ENCODE measurements at places on chromosomes 1 and 21.
A peak's percentile ranks its signal among the peaks of the same experiment; 100 is the strongest.

DNA sequence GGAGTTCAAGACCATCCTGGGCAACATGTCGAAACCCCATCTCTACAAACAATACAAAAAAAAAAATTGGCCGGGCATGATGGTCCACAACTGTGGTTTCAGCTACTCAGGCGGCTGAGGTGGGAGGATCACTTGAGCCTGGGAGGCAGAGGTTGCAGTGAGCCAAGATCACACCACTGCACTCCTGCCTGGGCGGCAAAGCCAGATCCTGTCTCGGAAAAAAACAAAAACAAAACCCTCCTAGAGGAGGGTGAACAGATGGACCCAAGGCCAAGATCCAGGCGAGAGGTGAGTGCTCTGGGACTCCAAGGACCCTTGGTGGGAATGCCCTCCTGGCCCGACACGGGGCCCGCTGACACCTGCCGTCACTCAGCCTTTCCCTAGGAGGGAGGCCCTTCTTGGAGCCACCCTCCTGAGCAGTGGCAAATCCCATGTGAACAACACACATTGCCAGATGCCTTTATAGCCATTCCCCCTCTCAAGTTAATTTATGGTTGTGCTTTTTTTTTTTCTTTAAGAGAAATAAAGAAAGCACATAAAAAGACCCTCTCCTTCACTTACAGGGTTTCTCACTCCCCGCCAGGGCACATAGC is 380 bp downstream of the TFF2 start:
- DNase-seq, result no peak

GRCh38 chr1:24931146-24931467 is 1.0 kb upstream of the RUNX3 start:
- DNase-seq, result no peak

GRCh38 chr1:20507248-20507563 is 745 bp downstream of the MUL1 start:
- DNase-seq, result no peak

DNA sequence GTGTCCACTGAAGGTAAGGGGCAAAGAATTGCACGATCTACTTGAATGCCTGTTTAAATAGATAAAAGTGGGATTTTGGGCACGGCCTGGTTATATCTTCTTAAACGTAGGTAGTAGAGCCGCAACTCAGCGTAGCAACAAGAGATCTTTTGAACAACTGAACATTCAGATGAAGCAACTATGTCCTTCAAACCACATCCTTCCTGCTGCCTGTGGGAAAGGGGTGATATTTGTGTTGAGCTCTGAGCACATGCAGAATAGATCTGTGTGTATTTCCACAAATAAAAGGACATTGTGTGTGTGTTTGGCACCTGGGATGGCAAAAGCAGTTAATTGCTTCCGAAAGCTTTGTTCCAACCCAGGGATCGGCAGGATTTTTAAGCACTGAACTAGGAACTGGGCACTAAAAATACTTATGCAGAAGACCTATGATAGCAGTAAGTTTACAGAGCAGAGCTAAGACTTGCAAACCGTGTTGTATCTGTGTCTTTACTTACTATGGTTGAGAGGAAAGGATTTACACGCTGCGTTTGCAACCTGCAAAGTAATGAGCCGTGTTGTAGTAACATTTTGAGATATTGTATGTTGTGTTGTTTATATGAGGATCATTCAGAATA is 333.4 kb downstream of the CHRM3 start:
- DNase-seq, result no peak

GRCh38 chr1:220786057-220786336 is 716 bp upstream of the MTARC1 start:
- no peak for DNase-seq

DNA sequence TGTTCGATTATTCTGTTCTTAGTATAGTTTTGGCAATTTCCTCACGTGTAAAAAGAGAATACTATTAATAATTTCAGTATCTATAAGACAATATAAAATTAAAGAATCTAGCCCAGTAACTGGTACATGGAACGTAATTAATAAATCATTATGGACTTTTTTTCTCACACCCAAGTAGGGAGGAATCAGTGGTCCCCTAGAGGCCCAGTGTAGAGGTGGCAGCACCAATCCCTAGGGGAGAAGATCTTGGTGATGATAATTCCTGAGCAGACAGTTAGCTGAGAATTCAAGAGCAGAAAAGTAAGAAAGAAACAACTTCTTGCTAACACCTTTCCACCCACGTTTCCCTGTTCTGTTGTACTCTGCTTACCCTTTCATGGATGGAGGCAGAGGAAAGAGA is 19.7 kb upstream of the SELE start:
- no peak for DNase-seq

DNA sequence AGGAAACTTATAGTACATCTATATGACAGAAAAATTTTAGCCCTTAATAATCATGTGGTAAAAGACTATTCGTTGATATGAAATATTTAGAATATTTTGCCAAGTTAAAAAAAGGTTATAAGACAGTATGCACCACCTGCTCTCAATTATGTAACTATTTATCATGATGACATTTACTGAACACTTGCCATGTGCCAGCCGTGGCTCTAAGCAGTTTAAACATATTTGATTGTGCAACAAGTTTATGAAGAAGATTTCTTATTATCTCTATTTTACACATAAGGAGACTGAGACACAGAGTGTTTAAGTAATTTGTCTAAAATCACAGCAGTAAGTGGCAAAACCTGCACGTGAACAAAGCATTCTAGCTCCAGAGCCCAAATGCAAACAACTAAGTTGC is 199.3 kb upstream of the JUN start:
- DNase-seq, result no peak

- DNase-seq, result no peak
These were observed 792.0 kb downstream of the LTN1 start for GRCh38 chr21:28200726-28201125.

- no peak for DNase-seq
These were observed 11.0 kb upstream of the CDK18 start for GRCh38 chr1:205493241-205494085.

GRCh38 chr1:228778466-228778865 is 43.2 kb downstream of the RHOU start:
- no peak for DNase-seq

- no peak for DNase-seq
These were observed 40.9 kb upstream of the ZP4 start for GRCh38 chr1:237931581-237931980.

DNA sequence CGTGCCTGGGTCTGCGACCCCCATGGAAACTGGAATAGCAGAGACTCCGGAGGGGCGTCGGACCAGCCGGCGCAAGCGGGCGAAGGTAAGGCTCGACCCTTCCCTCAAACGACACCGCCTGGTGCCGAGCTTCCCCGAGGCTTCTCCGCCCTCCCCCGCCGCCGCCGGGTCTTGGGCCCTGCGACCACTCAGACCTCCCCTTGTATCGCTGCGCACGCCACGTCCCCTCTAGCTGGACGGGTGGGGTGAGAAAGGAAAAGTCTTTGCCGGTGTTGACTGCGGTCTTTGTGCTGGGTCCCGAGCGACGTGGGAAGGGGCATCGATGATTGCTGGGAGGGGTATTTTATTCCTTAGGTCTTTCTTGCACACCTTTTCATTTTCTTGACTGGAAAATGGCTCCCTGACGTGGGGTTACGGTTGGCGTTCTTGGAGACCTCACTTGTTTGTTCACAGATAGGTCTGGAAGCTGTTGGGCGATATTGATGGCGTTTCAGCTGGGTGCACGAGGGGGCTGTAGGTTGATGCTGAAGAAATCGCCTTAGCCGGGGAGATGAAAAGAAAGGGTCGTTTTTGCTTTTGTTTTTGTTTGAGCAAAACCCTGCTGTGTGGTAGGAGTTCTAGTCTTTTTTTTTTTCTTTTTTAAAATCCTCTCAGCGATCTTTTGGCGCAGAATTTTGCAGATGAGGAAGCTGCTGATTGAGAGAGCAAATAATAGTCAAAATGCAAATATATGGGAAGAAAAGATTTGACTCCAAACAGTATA is 776 bp downstream of the KDM1A start:
- DNase-seq, result peak; percentile 7

DNA sequence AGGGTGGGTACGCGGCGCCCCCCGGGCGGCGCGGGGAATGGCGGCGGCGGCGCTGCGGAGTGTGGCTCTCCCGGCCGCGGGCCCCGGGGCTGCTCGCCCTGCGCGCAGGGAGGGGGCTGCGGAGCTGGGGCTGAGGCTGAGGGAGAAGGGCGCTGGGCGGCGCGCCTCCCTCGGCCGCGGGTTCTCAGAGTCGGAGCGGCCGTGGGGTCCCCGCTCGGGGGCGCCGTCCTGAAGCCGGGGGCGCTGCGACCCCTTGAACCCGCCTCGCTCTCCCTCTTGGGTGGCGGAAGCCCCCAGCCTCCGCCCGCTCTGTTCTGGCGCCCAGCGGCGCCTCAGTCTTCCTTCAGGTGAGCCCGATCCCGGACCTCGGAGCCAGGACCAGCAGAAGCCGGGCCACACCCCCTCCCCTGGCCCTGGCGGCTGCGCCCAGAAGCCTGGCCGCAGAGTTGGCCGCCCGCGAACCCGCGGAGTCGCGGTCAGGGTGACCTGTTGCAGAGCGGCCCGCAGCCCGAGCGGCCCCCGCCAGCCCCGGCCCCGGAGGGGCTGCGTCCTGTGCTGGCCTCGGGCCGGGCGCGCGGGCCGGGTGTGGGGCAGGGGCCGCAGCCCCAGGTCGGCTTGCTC is 532 bp downstream of the RALGPS2 start:
- DNase-seq, result peak; percentile 58

DNA sequence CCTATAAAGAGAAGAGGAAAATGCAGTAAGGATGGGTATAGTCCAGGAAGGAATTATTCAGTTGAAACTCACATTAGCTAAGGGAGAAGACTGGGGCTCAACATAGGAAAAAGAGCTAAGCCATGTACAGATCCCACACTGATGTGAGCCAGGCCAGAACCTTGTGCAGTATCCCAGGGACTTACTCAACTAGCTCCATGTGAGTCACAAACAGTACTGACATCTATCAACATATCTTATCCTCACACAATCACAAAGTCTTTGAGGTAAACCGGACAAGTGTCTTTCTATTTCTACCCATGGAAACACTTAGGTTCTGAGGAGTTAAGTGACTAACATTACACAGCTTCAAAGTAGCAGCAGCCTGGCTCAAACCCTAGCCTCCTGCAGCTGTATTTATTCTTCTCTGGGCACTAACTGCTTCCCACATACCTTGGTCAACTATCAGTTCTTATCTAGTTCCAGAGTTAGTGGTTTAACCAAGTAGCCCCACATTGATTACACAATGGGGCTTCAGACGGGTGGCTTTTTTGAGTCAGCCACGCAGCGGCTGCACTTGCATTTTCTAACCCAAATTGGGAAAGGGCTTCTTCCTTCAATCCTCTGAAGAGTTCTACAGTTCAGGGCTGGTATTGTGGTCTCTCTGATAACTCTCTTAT is 9.5 kb downstream of the CD5L start:
- no peak for DNase-seq

DNA sequence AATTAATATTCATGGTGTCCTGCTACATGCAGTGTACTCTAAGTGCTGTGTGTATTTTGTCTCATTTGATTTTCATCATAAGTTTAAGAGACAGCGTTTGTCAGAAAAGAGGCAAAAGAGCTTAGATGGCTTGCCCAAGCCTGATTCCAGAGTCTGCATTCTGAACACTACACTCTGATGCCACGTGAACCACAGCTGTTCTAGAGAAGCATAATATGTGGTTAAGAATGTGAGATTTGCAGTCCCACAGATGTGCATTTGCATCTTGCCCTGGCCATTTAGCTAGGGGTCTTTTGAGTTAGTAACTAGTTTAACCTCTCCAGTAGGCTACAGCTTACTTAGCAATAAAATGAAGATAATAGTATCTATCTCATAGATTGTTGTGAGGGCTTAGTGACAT is 9.2 kb upstream of the GADD45A start:
- no peak for DNase-seq

GRCh38 chr1:60569189-60569588 is 495.6 kb upstream of the C1orf87 start:
- DNase-seq, result no peak

DNA sequence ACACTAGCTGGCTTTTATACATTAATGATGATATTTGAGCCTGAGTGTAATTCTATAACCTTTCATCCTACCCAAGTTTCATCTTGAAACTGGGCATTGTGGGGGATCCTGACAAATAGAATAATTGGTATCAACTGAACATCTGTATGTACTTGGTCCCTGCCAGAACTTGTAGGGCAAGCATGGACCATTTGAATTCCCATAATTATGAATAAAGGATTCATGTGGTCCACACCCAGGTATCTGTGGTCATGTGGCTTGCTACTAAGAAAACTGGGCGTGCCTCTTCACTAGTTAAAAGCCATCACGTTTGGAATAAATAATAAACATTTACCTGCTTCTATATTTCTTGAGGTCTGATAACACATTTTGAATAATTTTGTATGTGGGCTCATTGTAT is 20.6 kb upstream of the VTCN1 start:
- no peak for DNase-seq

DNA sequence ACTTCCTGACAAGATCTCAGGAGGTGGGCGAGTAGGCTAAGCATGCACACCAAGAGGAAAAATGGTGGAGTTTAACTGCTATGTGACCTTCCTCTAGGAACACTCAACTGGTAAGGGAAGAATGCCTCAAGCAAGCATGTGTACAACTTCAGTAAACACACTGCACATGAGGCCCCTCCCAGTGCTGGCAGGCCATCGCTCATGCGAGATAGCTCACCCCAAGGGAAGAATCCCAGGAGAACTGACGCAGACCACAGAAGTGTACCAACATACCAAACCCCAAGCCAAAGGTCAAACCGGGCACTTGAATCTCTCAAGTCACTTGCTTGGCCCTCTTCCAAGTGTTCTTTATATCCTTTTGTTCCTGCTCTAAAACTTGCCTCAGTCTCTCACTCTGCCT is 40.5 kb upstream of the GALNT2 start:
- no peak for DNase-seq

DNA sequence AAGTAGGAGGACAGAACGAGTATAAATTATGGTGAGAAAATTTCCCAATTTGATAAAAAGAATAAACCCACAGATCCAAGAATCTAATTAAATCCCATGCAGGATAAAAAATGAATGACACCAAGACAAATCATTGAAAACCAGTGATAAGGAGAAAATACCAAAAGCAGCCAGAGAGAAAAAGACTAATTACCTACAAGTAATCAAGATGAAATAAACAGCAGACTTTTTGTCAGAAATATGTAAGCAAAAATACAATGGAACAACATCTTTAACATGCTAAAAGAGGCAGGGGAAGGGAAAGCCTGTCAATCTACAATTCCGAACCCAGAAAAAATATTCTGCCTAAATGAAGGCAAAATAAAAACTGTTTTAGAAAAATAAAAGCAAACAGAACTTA is 20.7 kb upstream of the CCN1 start:
- no peak for DNase-seq

DNA sequence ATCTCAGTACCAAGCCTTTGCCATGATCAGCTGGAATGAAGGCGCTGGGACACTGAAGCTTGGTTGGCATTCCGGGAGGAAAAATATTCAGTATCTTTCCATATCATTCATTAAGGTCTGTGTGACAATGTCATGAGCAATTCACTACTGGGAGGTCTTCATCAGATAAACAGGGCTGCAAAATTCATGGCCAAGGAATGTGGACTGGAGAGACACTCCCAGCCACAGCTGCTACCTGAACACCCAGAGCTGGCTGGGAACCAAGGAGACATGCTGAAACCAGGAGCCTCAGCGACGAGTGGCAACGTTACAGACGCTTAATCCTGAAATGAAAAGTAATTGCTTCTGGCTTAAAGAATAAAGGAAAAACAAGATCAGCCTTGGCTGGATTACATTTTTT is 30.6 kb upstream of the DDAH1 start:
- peak; percentile 56 for DNase-seq

GRCh38 chr1:87386217-87386790 is 57.6 kb downstream of the LMO4 start:
- no peak for DNase-seq

GRCh38 chr1:114310695-114311271 is 157.1 kb upstream of the SYT6 start:
- peak; percentile 43 for DNase-seq
